Lower lobe of right lung (tissue), 2 donors: ENCODE measurements at places on chromosomes 5 and 9. TPM values are rescaled to one million over a fixed set of nuclear protein-coding genes. Genes with fewer than 3 reads are reported as not detected.

DNA sequence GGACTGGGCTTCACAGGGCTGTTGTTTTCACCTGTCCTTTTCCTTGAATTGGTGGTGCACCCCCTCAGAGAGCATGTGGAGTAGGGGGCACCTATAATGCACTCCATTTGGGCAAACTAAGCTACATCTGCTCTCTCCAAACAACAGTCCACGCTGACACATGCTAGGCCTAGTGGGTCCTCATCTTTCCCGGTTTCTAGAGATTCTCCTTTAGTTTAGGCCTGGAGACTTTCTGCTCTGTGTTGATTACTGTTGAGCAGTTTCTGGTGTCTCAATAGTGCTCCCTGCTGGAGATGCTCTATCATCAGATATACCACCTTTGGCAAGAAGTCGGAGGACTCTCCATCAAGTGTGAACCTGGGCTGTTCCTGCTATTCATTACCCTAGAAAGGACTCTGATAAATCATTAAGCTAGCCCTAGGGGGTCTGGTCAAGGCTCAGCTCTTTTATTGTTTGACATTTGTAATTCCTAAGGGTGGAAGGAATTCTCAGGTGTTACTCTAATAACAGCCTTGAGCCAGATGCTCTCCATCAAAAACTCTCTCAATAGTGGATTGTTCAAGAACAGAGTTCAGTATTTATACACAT is 64.0 kb upstream of the FYB1 start:
- DNase-seq: no peak

DNA sequence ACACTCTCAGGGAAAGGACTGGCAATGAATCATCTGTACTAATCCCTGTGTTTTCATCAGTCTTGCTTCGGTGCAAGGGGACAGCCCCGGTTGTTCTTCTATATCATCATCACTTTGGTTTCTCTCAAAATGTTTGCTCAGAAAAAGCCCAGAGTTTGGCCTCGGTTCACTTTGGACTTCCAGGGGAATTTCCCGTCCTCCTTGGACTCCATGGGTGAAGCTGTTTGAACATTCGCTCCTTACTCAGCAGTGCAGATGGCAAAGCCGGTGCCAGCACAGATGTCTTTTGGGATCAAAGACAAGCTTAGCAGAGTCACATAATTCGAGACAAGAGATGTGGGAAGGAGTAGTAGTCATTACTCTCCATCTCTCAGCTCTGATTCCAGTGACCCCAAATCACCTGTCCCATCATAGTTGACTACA is 69.8 kb upstream of the TNFSF8 start:
- no peak for DNase-seq

GRCh38 chr9:10059044-10059443 is 553.8 kb downstream of the PTPRD start:
- DNase-seq: no peak

GRCh38 chr5:128777052-128777451 is 188.2 kb upstream of the SLC27A6 start:
- no peak for DNase-seq

- no peak for DNase-seq
These were observed 815.7 kb downstream of the SEMA5A start for GRCh38 chr5:8730194-8730593.

The EIF4E1B gene
- total RNA-seq: not detected
